RPMI7951 (cell line): ENCODE measurements at places on chromosomes 2 and 18. TPM values are rescaled to one million over a fixed set of nuclear protein-coding genes. Genes with fewer than 3 reads are reported as not detected.

NFU1 gene
- total RNA-seq, result 64.6 and 89.0 TPM in 2 replicates

DYNAP gene
- not detected in 2 replicates for total RNA-seq

DNA sequence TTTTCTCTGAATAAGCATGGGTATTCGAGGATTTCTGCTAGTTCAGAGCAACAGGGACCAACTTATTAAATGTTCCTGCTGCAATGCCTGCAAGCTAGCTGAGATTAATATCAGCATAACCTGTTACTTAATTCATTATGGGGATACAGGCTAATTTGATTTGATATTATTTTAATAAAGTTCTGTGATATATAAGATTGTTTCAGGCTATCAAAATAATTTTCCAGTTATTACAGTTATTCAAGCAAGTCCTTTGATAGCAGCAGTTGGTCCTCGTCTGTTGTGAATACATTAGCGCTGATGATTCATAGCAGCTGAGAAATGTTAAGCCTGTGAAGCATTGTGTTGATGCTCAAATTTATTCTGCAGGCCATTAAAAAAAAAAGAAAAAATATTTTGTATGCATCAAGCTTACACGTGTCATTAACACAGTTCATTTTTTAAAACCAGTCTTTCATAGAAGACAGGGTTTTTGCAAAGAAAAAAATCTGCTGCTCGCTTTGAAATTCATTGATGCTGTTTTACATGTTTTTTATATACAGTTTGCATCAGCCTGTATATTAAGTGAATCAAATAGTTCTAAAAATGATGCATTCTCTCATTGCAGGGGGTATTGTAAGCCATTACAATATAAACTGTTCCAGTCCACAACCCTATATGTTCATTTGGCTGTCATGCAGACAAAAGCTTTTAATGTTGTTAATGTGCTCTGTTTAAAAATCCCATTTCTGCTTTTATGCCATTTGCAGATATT is 482.5 kb downstream of the BCL11A start:
- no peak for DNase-seq

GRCh38 chr2:95345081-95345562 is 48.0 kb downstream of the KCNIP3 start:
- DNase-seq, result no peak

GNLY gene
- not detected in 2 replicates for total RNA-seq

VWC2L gene
- total RNA-seq, result not detected in 2 replicates

DNA sequence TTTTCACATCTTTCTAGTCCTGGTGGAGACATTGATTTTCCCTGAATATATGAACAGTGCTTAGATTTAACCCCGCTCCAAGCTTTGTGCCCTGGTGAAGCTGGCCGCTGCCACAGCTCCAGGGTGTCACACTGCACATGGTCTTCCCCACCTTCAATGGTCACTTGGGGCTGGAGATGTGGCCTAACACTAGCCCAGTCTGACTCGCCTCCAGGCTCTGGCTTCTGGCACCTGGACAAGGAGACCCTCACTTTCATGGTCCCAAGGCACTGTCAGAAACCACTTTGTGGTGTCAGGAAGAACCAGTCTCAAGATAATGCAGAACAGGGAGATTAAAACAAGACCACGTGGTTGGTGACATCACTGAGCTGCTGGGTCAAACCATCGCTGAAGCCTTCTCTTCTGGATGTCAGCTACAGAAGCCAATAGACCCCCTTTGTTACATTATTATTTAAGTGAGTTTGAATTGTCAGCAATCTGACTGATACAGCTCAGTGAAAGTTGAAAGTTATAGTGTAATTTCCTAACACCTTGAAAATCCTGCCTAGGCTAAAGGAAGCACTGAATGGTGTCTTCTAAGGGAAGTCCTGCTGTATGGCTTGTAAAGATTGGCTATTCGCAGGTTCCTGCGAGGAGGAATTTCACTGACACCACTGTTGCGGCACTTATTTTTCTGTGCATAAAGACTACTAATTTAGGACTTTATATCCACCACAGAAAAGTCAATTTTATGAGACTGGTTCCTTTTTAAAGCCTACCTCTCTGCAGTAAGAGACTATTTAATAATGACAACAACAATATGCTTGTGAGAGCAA is 55.0 kb upstream of the CTDP1 start:
- no peak for DNase-seq

MALT1 gene
- 35.8 and 45.7 TPM in 2 replicates for total RNA-seq

GULP1 gene
- total RNA-seq, result 83.9 and 87.0 TPM in 2 replicates

DNA sequence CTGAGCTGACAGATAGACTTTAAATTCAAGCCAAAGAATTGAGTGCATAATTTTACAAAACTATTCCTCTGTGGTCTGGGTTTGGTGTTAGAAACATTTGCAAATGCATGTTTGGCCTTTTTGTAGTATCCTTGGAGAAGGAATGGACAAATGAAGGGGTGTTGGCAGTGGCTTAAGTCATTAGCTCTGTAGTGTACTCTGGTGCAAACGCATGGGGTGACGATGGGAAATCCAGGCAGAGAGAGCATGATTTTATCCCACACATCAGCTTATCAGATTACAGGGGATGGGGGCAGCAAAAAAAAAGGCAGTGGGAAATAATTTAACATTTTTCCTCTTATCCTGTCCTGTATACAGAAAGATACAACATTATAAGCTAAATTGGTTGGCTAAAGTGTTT is 320.6 kb downstream of the ZNF516 start:
- DNase-seq, result no peak

TIMM21 gene
- 42.0 and 54.4 TPM in 2 replicates for total RNA-seq

DNA sequence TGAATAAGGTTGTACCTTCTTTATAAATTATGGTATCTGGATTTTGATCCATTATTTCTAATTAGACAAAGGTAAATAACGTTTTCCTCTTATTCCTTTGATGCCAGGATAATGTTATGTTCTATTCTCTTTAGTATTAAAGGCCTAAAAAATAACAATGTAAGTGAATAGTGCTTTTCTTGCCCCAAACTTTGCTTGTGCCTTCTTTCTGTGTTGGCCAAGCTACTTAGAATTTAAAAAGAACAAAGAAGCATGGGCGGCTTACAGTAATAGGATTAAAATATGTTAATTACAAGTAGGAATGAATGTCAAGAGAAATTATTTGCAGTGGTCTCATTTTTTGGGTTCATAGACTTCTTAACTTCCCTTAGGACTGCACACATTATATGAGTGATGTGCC is 105.0 kb upstream of the FSIP2 start:
- DNase-seq, result no peak
